Activated CD4-positive, alpha-beta T cell treated with anti-CD3 and anti-CD28 coated beads for 1 hour (primary cell): ENCODE measurements at places on chromosomes 4 and X.

- no peak for DNase-seq
Observed at GRCh38 chr4:47621181-47621580, 136.1 kb downstream of the ATP10D start.

DNA sequence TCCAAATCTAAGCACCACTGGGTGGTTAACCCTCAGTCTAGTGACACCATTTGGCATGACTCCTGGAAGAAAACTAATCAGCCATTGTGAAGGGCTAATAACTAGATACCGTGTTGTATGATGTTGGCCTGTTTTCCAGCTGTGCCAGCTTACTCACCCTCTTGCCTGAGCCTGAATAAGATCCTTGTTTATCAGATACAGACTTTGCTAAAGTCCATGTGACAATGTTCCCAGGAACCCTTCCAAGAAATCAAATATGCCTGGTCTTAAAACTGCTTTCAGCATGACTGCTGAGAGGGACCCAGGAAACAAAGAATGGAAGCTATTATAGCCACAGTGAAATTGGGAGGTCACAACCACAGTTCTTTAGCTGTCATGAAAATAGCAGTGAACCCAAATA is 640.8 kb upstream of the INTU start:
- DNase-seq: no peak

- DNase-seq: peak; percentile 30
Observed at GRCh38 chrX:54921427-54922021, 900 bp downstream of the TRO start.

DNA sequence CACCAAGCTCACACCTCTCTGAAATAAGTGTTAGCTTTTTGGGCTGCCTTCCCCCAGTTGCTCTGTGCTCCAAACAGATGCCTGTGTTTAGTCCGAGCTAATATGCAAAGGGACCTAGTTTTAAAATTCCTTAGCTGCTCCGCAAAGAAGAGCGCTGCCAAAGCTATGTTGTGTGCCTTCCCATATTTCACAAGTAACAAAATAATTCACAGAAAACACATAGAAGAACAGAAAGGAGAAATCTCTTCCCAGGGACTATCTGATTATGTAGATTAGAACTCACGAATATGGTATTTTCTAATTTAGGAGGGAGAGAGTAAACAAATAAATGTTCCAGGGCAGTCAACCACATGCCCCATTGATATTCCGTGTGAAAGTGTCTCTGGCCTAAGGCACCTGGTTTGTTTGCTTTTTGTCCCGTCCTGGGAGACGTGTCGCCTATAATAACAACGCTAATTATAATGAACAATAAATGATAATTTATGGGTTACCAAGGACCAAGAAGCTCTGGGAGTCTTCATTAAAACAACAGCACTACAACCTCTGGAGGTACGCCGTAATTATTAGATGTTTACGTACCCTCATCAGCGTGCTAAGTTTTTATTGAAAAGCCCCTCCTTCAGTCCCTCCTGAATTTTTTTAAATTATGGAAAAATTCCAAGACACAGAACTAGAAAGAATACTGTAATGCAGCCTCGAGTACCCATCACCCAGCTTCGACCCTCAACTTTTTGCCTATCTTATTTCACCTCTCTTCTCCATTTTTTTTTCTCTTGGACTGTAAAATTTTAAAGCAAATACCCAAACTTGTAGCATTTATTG is 1.2 kb upstream of the CCNG2 start:
- no peak for DNase-seq

GRCh38 chrX:44352758-44353157 is 9.3 kb upstream of the EFHC2 start:
- no peak for DNase-seq

DNA sequence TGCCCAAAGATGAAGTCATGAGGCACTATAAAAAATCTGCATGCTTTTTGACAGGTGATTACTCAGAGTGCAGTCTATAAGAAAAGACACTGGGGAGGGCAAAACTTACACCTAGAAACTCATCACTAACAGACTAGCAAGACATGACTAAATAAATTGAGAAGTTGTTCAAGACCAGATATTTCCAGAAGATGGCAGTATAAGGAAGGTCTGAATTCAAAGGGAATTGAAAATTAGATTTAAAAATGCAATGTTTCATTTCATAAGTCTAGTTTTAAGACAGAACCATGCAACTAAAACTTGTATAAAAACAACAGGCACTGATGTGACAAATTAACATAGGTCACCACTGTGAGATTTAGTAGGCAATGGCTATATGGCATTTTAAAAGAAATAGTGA is 232.5 kb upstream of the POF1B start:
- no peak for DNase-seq

DNA sequence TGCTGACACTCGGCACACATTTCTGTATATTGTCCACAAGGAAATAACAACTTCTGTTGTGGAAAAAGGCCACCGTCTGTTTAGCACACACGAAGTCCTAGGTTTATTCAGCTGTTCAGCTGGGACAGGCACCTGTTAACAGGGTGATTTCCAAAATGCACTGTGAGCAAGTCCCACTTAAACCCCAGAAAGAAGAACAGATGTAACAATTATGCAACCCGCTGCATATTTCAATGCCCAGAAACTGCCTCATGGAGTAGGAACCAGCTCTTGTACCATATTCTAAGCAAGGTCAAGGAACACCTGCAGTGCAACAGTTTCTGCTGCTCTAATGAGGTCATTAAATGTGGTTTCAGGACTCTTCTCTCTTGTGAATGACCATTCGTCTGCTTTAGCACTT is 77.1 kb downstream of the GEMIN8 start:
- DNase-seq: no peak

GRCh38 chr4:55907469-55907868 is 41.3 kb upstream of the CEP135 start:
- no peak for DNase-seq

GRCh38 chr4:88938138-88938537 is 118.8 kb downstream of the FAM13A start:
- no peak for DNase-seq

GRCh38 chr4:18021470-18021719 is 160 bp downstream of the LCORL start:
- no peak for DNase-seq

DNA sequence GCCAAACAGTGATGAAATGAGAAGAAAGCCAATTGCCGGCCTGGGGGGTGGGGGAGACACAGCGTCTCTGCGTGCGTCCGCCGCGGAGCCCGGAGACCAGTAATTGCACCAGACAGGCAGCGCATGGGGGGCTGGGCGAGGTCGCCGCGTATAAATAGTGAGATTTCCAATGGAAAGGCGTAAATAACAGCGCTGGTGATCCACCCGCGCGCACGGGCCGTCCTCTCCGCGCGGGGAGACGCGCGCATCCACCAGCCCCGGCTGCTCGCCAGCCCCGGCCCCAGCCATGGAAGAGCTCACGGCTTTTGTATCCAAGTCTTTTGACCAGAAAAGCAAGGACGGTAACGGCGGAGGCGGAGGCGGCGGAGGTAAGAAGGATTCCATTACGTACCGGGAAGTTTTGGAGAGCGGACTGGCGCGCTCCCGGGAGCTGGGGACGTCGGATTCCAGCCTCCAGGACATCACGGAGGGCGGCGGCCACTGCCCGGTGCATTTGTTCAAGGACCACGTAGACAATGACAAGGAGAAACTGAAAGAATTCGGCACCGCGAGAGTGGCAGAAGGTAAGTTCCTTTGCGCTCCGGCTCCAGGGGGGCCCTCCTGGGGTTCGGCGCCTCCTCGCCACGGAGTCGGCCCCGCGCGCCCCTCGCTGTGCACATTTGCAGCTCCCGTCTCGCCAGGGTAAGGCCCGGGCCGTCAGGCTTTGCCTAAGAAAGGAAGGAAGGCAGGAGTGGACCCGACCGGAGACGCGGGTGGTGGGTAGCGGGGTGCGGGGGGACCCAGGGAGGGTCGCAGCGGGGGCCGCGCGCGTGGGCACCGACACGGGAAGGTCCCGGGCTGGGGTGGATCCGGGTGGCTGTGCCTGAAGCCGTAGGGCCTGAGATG is at the start of gene SHOX:
Gene SHOX, plus strand, starts transcription at position 180 of the 885 bp plus-strand sequence. Its CDS starts 107 bp downstream, at position 287.
- no peak for DNase-seq

GRCh38 chrX:16386126-16386525 is 218.8 kb downstream of the MAGEB17 start:
- no peak for DNase-seq

DNA sequence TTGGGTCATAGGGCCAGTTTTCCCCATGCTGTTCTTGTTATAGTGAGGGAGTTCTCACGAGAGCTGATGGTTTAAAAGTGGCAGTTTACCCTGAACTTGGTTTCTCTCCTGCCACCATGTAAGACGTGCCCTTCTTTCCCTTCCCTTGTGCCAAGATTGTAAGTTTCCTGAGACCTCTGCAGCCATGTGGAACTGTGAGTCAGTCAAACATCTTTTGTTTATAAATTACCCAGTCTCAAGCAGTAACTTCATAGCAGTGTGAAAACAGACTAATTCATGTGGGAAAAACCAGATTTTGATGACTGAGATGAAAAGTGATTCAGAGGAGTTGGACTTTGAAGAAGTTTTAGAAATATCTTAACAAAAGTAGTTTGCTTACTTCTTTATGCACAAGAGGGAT is 101.4 kb downstream of the ARHGAP10 start:
- DNase-seq: no peak

GRCh38 chr4:26194764-26195163 is 126.0 kb upstream of the RBPJ start:
- DNase-seq: no peak

- DNase-seq: no peak
Observed at GRCh38 chrX:68043713-68044438, 389.4 kb downstream of the OPHN1 start.
